ENCODE measurements at places on chromosomes 12 and 14.

DNA sequence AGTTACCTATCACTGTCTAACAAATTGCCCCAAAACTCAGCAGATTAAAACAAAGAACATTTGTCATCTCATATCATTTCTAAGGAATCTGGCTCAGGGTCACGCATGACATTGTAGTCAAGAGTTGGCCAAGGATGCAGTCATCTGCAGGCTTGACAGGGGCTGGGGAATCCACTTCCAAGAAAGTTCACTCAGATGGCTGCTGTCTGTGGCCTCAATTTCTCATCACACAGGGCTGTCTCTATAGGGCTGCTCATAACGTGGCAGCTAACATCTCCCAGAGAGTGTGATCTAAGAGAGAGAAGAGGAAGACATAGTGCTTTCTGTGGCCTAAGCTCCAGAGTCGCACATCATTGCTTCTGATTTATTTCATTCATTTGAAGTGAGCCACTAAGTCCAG lies 17.0 kb upstream of the IL22 start:
- DNase-seq: no peak

DNA sequence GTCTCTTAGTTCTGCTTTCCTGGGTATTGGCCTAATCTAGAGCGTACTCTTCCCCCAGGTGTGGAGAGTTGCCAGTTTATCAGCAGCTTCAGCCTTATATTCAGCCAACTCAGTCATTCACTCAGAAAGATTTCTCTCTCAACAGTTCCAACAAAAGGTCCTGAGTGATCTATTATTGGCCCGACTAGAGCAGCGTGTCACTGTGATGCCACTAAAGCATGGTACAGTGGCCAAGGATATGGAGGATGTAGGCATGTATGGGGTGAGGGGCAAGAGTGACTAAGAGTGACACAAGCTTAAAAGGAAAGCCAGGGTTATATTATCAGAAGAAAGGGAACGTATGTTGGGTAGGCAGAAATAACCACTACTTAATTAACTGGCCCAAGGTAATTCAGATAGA lies 4.8 kb downstream of the NOPCHAP1 start:
- no peak for DNase-seq

DNA sequence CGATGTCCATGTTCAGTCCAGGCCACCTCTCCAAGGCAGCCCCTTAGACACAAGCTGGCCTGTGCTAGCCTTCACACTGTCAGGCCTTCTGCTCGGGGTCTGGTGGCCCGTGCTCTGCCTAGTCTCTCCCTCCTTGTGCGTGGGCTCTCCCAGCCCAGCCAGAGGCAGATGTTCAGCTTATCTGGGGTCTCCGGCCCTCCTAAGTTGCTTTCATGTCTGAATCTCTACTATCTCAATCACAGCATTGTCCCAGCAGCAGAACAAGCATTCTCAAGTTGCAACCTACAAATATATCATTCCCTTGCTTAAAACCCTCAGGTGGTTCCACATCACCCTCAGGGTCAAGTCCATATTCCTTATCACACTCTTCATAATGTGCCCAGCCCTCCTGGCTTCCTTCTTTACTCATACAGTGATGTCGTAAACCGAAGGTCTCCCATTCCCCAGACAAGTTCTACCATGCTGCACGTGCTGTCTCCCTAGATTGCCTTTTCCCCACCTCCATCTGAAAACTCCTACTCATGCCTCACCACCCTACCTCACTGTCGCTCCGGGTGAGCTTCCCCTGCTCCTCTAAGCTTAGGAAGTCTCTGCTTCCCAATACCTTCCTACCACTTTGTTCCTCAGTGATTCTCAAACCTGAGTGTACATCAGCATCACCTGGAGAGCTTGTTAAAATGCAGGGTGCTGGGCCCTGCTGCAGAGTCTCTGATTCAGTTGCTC lies 1.5 kb downstream of the KRT73 start:
- no peak for DNase-seq

GRCh38 chr12:29025937-29026336 lies 123.1 kb upstream of the FAR2 start:
- no peak for DNase-seq

GRCh38 chr12:9244894-9245293 lies 36.7 kb upstream of the PZP start:
- peak; percentile 4 for DNase-seq

DNA sequence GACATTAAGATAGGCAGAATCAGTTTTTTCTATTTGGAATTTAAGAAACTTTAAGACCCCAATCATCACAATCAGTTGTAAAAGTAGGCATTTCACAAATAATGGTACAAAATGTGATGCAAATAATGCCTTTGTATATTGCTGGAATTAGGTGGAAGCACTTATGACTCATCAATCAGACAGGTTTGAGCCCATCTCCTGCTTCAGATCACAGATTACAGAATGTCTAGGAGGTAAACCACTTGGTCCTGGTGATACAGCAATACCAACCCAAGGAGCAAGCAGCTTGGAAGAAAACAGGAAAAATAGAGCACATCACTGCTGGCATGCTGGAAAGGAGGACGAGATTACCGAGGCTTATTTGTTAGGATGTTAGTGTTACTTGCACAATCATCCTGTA lies 57.6 kb downstream of the C12orf56 start:
- DNase-seq: no peak

GRCh38 chr14:33471776-33472175 lies 479.1 kb downstream of the EGLN3 start:
- DNase-seq: no peak

DNA sequence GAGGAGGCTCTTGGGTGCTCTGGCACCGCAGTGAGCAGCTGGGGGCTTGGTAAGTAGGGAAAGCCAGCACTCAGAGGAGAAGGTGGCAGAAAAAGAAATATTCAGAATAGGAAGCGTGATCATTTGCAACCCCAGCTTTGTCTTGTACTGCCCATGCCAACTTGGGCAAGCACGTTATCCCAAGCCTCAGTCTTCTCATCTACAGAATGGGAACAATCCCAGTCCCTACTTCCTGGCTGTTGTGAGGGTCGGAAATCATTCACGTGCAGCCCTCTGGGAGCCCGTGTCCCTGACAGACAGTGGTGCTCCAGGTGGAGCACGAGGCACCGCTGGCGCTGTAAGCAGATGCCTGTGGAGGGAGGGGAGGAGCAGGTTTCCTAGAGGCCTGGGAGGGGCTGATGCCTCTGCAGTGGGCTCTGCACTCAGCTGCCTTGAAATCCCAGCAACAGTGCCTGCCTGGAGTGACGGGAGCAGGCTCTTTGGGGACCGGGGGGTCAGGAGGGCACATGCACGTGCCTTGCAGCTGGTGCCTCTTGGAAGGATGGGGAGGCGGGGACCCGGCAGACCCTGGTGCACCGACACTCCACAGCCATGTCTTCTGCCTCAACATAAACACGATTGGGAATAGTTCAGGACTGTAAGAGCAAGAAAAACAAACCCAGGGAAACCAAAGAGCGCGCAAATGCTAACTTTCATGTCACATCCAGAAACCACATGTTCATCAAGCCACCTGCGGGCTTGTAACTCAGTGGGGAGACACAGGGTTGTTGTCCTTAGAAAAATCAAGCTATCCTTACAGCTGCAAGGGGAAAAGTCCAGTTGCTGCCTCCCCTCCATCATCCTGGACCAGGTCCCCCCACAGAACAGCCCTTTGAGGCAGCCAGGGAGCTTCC lies 86.5 kb upstream of the DIO3 start:
- DNase-seq: no peak

GRCh38 chr14:24831677-24832076 lies 197.7 kb upstream of the GZMB start:
- no peak for DNase-seq

DNA sequence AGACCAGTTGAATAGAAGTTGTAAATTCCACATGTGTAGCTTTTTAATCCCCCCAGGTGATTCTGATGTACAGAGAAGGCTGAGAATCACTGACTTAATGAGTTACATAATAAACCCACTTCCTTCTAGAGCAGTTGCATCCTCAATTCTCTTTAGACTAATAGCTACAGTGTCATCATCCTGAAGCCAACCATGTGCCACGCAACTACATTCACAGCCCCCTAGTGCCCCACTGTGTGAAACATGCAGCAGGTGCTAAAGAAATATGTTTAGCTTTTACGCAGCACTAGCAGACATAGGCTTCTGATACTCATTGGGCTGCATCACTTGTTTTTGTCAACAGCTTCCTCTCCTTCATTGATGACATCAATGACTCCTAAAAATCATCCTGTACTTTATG lies 1168.3 kb downstream of the BCL11B start:
- no peak for DNase-seq

GRCh38 chr12:1436015-1436414 lies 158.4 kb downstream of the FBXL14 start:
- DNase-seq: no peak

GRCh38 chr12:123003257-123003656 lies 22.8 kb downstream of the ARL6IP4 start:
- no peak for DNase-seq

- DNase-seq: peak; percentile 66
Observed at GRCh38 chr14:92600318-92601053, 86.9 kb downstream of the RIN3 start.

DNA sequence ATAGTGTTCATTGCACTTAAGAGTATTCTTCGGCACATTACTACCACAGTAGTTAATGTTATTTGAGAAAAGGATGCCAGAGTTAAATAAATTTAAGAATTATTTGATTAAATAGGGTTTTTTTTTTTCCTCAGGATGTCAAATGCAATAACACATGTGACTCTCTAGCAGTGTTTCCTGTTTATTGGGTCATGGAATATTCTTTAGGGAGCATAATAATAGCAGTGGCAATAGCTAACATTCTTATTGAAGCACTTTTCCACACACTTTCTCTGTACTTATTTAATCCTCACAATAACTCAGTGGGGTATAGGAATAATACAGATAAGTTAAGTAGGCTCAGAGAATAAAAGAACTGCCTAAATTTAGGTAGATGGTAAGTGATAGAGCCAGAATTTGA lies 44.3 kb downstream of the SCYL2 start:
- DNase-seq: no peak

GRCh38 chr12:67942724-67943123 lies 46.5 kb upstream of the IFNG-AS1 start:
- DNase-seq: no peak

GRCh38 chr14:61328626-61329262 lies 7.4 kb downstream of the PRKCH start:
- no peak for DNase-seq

DNA sequence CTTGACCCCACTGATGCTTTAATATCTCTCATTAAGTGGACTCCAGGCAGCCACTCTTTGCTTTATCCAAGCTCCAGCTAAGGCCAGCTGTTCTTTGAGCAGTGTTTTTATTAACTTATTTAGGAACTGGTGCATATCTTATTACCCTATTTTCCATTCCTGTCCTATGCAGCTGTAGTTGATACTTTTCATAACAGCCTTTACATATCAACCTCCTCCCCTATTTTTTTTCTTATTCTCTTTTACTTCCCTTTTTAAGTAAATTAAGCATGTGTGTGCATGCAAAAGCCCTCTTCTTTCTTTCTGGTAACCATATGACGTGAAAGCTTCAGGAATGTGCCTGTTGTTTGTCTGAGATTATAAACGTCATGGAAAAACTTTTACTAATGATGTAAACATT lies 121.2 kb downstream of the PTPRQ start:
- DNase-seq: no peak

GRCh38 chr14:72945356-72946027 lies 19.2 kb downstream of the DCAF4 start:
- DNase-seq: no peak

- DNase-seq: no peak
Observed at GRCh38 chr12:94689002-94689645, 38.8 kb upstream of the TMCC3 start.

GRCh38 chr14:38254571-38255407 lies 1.1 kb downstream of the CLEC14A start:
- DNase-seq: no peak

- DNase-seq: no peak
Observed at GRCh38 chr12:91923864-91924263, 221.8 kb downstream of the BTG1 start.

DNA sequence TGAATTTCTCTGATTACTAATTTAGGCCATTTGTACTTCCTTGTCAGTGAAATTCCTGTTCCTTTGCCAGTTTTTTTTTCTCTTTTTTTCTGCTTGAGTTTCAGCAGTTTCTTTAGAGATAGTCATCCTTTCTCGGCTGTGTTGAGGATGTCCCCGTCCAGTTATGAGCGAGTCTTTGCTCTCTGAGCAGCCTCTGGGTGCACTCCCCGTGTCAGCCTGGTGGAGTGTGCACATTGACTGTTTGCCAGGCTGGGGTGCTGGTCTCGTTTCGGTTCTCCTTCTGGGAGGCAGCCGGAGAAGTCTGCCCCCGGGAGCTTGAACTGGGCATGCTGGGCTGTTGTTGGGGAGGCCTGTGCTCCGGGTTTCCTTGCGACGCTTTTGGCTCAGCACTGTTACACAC lies 3.0 kb downstream of the PACS2 start:
- DNase-seq: no peak

DNA sequence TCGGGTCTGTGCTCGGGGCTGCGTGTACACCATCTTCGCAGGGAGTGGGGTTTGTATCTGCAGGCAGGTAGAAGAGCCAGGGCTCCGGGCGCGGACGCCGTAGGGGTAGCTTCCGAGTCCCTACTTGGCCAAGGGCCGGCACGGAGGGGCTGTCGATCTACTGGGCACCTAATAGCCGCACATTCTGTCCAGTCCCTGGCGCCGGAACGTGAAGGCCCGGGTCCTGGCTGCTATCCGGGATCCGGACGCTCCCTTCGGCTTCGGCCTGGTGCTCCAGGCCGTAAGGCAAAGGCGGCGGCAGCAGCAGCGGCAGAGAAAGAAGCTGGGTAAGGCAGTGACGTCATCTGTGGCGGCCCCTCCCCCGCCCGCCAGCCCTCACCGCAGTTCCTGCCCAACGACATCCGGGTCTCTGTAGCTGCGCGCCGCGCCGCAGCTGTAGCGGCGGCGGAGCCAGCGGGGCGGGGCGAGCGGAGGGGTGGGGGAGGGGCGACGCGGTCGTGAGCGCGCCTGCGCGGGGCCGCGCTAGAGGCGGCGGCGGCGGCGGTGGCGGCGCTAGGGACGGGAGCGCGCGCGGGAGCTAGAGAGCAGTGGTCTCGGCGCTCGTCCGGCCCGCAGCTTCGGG lies at the start of gene PPM1A:
PPM1A (plus strand) TSS at position 525 of the 622 bp plus-strand sequence. CDS start 33,483 bp downstream, outside the sequence.
- DNase-seq: peak; percentile 91

- DNase-seq: peak; percentile 81
Observed at GRCh38 chr12:121009741-121010140, 6.5 kb downstream of the C12orf43 start.

DNA sequence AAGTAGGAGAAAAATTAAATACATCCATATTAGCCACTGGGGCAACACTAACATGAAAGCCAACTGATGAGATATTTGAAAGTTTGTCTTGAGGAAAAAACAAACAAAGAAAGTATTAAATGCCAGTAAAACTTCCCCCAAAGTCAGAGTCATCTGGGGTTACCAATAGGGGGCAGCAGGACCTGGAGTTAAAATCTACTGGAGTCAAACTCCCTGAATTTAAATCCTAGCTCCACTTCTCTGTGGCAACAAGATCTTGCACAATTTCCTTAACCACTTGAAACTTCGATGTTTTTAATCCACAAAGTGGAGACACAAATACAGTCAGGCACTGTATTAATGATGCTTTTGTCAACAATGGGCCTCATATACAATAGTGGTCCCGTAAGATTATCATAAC lies 14.4 kb downstream of the PLEKHG7 start:
- no peak for DNase-seq

- no peak for DNase-seq
Observed at GRCh38 chr14:92426237-92426636, 87.3 kb upstream of the RIN3 start.

Measured in A549 (cell line).